ENCODE measurements at places on chromosomes 5 and 9.

DNA sequence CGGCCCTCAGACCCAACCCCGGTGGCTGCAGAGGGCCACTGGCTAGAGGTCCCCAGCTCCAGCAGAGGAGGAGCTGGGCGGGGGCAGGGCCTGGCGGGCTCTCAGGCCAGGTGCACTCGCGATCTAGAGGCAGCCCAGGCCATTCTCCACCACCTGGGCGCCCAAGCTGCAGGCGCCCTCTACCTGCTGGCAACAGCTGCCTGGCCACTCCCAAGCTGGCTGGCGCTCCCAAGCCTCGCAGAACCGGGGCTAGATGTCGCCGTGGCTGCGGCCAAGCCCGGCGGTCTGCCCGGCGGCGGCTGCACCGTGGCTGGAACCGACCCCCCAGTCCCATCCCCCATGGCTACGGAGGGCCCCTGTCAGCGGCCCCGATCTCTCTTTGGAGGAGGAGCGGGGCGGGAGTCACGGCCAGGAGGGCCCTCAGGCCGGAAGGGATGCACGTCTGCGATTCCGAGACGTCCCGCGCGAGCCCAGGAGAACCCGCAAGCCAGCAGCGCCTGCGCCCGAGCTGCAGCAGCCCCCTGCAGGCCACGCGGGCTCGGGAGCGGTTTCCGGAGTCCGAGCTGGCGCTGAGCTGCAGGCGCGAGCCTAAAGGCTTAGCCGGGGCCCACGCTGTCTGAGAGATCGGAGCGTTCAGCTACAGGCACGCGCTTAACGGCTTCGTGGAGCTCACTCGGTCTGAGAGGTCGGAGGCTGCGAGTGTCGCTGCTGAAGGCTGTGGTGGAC is 44.3 kb upstream of the BICD2 start:
- no peak for DNase-seq

DNA sequence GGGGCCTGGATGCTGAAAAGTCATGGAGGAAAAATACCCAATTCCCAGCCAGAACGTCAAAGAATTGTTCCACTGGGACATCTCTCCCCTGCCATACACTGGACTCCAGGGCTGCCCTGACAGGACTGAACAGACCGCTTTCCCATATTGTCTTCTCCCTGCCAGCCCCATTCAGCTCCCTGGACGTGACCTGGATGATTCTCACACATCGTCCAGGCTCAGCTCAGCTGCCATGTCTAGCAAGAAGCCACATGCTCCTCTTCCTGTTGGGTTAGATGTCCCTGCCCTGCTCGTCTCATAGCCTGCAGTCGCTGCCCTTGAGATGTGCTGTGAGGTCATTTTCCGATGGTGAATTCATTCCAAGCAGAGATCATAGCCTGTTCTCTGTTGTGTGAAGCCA is 37.4 kb downstream of the FOXI1 start:
- no peak for DNase-seq

DNA sequence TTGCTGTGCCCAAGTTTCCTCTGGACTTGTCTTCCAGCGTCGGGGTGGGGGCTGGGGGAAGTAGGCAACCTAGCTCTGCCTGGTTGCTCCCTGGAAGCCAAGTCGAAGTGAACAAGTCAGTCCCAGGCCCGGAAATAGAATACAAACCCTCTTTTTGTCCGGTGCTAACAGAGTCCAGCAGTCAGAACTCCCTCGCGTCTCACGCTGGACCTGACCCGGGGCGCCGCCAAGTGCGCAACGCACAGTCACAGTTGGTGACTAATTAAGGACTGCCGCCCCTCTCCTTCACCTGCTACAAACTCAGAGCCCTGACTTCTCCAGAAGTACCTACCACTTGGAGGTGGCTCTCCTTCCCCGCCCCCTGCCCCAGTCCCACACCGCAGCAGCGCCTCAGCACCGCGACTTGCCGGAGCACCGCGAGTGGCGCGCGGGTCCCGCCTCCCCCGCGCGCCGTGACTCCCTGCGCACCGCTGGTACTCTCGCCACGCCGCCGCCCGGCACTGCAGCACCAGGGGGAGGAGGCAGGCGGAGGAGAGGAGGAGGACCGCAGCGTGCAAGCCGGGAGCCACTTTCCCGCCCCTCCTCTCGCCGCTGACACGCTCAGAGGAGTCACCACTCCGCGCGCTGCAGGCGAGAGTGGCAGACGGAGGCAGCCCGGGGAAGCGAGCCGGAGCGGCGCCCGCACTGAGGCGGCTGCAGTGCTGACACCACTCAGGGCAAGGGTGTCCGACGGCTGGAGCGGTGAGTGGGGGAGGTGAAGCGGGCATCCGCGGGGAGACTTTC is at the start of gene SV2C:
TSS of gene SV2C (plus strand) at position 612 of the 783 bp plus-strand sequence. CDS start 48,368 bp downstream, outside the sequence.
- DNase-seq = no peak

DNA sequence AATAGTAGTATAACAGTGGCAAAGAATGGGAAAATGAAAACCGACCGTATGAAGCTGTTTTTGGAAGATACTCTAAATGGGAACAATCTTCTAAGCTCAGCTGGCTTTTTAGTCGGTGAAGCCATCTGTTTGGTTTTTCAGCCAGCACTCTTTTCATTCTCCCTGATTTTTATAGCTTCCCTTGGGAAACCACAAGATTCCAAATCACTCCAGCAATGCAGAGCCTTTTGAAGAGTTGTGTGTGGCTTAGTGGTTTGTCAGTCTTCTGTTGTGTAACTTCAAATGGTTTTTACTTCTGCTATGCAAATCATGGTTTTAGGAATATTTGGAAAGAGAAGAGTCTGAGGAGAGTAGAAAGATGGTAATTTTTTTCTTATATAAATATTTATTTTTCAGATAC is 180.7 kb downstream of the KDM4C start:
- DNase-seq = peak; percentile 45

GRCh38 chr5:115961381-115962238 is 665 bp upstream of the LVRN start:
- DNase-seq = no peak

- no peak for DNase-seq
Measured at GRCh38 chr9:111023128-111023527, 15.1 kb downstream of the LPAR1 start.

- DNase-seq = no peak
Measured at GRCh38 chr9:13431692-13432091, 152.2 kb upstream of the MPDZ start.

All from GF-D8 (cell line).